Psoas muscle (tissue), 8 donors: ENCODE measurements at places on chromosomes 7 and 10.

- no peak for DNase-seq
Observed at GRCh38 chr10:78390817-78391216, 357.2 kb downstream of the RPS24 start.

DNA sequence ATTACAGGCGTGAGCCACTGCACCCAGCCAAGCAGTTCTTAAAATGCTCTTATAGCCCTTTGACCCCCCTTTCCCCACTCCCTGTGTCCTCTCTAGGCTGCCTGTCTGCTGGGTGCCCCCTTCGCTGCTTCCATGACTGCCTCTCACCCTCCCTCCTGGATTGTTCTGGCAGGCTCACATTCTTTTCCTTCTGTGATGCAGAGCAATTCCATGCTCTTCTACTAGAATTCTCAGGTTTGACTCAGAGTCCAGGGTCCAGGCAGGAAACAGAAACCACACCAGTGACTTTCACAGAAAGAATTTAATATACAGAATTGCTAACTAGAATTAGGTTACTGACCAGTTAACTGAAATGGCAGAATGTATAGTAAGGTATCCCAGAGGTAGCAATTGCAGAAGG is 244.8 kb downstream of the BAMBI start:
- no peak for DNase-seq

GRCh38 chr10:130010653-130011052 is 46.6 kb upstream of the EBF3 start:
- DNase-seq = no peak

DNA sequence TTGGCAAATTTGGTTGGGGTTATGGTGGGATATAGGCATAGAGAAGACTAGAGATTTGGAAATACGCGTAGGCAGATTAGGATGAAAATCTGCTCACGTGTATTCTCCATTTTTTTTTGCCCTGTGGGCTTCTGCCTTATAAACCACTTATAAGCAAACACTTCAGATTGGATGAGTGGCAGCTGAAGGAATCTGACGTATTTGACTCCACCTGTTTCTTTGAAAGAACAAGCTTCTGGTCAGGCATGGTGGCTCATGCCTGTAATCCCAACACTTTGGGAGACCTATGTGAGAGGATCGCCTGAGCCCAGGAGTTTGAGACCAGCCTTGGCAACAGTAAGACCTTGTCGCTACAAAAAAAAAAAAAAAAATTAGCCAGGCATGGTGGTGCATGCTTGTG is 5.1 kb downstream of the STK31 start:
- no peak for DNase-seq
